G401 (cell line): ENCODE measurements at places on chromosomes 16 and 17.
A peak's percentile ranks its signal among the peaks of the same experiment; 100 is the strongest.

- peak; percentile 55 for DNase-seq
Measured at GRCh38 chr17:81291662-81292061, 3.4 kb downstream of the SLC38A10 start.

DNA sequence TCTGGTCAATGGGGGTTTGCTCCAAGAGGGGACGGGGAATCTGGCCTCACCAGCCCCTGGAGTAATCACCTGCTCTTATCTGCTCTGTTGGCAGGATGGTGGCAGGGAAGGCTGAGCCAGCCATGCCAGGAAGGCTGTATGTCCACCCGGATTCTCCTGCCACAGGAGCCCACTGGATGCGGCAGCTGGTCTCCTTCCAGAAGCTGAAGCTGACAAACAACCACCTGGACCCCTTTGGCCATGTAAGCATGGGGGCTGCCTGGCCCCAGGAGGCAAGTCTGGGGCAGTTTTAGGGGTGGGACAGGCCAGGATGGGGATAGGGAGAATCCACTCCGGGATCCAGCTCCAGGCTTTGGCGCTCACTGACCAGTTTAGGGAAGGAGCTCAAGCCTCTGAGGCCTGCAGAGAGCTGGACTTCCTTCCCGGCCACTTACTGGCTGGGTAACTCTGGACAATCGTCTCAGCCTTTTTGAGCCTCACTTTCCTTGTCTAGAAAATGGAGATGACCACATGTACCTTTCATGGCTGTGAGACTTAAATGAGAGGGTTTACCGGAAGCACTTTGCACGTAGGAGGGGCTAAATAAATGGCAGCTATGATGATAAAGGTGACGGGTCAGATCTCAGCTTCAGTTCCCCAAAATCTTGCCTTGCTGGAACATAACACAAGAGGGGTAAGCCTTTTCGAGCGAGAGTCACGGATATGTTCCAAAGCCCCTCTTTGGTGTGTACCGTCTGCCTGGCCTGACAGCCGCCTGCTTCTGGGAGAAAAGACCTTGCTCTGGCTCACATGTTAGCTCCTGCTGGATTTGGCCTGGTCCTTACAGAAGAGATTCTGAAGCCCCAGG, 15.4 kb downstream of the TBX4 start:
- peak; percentile 54 for DNase-seq

GRCh38 chr16:70553645-70554044, 30.0 kb downstream of the SF3B3 start:
- DNase-seq = no peak

DNA sequence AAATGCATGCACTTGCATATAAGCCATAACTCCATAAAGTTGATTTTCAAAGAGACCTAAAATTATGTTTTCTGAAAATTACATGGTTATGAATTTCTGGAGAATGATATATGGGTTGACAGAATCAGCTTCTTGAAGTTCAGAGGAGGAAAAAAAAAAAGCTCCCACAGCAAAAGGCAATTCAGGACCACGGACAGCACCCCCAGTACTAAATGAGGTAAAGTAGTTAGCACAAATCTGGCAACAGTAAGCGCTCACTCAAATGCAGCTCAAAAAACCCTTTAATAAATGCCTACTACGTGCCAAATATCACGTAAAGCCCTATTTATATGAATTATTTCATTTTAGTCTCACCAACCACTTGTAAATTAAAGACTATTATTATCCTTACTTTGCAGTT, 135.2 kb downstream of the SHISA9 start:
- DNase-seq = no peak

DNA sequence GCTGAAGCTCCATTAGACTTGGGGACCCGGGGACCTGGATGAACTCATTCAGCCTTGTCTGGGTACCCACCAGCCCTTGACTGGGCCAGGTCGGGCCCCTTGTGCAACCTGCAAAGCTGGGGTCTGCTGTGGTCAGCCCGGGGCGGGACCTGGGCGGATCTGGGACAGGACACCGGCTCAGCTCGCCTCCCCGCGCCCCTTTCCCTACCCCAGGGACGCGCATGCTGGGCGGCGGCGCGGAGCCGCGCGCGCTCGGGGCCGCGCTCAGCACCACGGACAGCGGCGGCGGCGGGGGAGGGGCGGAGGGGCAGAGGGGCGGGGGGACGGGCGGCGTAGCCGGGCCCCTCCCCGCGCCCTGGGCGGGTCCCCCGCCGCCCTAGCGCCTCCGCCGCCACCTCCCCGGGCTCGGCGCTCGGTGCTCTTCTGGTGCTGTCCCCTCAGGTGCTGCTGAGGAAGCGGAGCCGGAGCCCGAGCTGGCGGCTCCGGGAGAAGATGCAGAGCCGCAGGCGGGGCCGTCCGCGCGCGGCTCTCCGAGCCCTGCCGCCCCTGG, 7.4 kb downstream of the ACD start:
- peak; percentile 51 for DNase-seq

DNA sequence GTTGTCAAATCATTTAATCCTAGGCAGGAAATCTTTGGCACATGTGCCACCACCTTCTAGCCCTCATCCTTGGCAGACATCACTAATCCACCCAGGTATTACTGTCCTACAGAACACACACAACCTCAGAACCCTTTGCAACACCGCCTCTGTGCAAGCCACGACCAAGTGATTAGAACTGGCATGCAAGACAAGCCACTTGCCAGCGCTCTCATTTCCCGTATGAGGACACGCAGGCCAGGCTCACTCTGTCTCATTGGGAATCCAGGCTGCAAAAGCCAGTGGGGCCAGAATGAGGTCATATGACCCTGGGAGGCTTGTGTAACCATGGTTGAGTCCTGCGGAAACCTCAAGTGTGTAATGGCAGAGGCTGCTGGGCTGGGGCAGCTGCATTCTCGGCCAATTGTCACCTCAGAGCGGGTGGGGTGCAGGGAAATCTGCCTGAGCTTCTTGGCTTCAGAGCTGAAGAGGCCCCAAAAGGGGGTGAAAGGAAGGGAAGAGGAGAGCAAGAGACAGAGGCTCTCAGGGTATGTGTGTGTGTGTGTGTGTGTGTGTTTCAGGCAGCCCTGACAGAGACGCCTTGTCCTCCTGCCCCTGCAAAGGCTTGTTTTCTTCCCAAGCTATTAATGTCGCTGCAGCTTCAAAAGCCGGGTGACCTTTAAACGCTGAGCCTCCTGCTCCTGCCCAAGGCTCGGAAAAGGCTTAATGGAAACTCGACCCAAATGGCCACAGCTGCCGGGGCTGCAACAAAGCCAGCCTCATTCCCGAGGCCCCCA, 43.2 kb upstream of the MRPS23 start:
- peak; percentile 87 for DNase-seq

- no peak for DNase-seq
Measured at GRCh38 chr16:24983561-24983960, 31.6 kb downstream of the ARHGAP17 start.

DNA sequence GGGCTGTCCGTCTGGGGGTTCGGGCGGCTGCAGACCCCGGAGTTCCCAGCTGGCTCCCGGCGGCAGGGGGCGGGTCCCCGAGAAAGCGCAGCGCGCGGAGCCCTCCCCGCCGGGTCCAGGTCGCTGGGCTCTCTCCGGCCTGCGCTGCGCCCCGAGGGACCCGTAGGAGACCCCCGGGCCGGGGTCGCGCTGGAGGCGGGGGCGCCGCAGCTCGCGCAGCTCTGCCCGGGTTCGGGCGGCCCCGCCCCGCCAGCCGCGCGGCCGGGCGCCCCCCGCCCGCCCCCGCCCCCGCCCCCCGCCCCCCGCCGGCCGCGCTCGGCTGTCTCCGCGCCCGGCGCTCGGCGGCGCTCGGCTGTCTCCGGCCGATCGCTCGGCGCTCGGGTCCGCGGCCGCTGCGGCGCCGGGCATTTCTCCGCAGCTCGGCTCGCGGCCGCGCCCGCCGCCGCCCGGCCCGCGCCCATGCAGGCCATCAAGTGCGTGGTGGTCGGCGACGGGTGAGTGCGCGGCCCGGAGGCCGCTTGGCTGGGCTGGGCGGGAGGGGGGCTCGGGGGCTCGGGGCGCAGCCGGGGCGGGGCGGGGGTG, at the start of gene RAC3:
Gene RAC3 (plus strand): TSS at position 376 of the 582 bp plus-strand sequence. CDS start 84 bp downstream, at position 460.
- DNase-seq = no peak

DNA sequence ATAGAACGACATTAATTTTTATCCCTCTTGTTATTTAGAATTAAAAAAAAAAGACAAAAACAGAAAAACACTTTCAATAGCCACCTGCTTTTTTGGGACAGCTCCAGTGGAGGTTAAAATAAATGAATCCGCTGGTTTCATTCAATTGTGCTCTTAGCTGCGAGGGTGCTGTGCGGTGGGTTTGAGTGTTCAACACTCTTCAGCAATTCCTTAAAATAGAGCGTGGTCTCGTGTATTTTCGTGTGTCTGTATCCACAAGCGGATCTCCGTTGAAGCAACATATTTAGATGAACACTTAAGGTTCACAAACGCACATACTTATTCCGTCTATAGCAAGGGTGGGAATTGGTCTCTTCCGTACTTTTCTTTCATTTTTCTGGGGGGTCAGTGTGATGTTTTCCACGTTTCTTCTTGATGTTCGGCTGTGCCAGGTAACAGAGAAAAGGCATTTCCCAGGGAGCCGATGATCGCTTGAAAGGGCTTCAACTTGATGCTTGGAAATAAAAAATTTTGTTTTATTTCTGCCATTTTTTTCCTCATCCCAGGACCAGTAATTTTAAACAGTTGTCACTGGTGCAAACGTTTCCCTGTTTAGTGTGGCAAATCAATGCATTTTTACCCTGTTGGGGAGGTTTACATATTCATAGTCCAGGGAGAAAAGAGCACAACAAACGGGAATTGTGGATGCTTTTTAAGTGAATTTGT, 297.9 kb downstream of the IRF8 start:
- DNase-seq = no peak

DNA sequence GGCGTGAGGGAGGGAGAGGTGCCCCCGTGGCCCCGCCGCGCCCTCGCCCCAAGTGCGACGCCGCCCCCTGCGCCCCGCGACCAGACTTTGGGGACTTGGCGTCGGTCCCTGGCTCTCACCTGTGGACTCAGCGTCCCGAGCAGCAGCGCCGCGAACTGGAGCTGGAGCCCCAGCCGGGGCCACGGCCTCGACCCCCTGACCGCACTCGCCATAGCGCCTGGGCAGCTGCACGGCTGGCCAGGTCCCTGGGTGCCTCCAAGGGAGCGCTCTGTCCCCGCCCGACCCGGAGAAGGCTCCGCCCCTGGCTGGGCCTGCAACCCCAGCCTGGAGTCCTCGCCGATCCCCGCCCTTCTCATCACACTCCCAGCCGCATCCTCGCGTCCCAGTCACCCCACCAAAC, at the start of gene ERN2:
Gene ERN2 (minus strand): TSS at position 247 of the 400 bp plus-strand sequence. CDS start 35 bp downstream, at position 212.
- no peak for DNase-seq

DNA sequence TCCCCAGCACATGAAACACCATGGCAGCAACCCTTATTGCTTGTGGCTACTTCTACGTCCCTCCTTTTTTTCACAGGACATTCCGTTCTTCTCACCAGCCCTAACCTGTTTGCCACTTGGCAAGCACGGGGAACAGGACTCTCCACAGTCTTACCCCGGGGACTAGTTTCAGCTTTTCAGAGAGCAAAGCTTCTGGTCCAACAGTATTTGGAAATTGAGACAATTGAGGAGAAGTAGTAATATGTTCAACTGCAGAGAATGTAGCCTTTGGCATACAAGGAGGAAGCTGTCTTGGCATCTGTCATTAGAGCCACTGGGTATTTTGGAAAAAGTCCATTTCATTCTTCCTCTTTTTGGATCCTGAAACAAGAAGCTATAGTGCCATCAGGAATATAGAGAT, 65.7 kb downstream of the MAP2K6 start:
- DNase-seq = peak; percentile 70

DNA sequence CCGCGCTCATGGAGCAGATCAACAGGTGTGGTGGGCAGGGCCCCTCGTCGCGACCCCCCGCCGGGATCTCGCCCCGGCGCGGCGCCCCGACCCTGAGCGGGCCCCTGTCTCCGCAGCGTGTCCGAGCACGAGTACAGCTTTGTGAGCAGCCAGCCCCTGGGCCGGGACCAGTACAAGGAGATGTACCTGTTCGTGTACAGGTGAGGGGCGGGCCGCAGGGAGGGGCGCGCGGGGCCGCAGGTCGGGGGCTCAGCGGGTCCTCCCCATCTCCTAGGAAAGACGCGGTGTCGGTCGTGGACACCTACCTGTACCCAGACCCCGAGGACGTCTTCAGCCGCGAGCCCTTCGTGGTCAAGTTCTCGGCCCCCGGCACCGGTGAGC, 848 bp downstream of the DNASE1L2 start:
- no peak for DNase-seq

- DNase-seq = no peak
Measured at GRCh38 chr17:6249732-6250131, 179.6 kb downstream of the WSCD1 start.

GRCh38 chr17:61393904-61394629, 5.6 kb upstream of the TBX2 start:
- DNase-seq = no peak

- no peak for DNase-seq
Measured at GRCh38 chr17:63931981-63932561, at the start of gene CD79B. CD79B (minus strand) TSS chr17:63932331; CDS start chr17:63932261, 70 bp downstream.

DNA sequence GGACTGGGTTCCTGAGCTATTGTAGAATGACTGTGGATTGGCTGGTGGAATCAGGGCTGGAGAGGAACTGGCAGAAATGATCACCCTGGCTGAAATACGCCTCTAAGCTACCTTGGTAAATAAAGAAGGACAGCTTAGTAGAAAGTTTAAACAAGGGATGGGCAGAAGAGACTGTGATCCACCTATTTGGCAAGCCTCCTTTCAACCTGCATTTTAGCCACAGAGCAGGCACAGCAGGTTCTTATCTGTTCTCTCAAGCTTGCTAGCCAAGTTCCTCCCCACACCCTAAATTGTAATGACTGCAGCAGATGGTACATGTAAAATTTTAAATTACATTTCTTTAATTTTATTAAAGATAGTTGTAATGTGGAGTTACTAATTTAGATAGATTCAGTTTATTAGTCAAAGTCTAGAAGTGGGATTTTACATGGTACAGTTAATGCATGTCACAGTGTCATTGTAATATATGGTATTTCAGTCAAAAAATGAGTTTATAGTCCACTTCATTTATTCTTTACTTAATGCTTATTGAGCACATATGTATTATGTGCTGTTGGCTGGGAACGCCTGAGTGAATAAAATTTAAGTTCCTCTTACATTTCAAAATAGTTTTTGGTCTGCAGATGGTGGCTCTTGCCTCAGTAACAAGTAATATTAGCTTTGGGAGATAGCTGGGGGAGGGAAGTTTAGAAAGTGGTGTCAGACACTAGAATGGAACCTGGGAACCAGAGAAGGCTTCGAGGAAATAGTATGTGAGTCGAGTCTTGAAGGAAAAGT, 11.2 kb downstream of the EPN2 start:
- DNase-seq = peak; percentile 91

DNA sequence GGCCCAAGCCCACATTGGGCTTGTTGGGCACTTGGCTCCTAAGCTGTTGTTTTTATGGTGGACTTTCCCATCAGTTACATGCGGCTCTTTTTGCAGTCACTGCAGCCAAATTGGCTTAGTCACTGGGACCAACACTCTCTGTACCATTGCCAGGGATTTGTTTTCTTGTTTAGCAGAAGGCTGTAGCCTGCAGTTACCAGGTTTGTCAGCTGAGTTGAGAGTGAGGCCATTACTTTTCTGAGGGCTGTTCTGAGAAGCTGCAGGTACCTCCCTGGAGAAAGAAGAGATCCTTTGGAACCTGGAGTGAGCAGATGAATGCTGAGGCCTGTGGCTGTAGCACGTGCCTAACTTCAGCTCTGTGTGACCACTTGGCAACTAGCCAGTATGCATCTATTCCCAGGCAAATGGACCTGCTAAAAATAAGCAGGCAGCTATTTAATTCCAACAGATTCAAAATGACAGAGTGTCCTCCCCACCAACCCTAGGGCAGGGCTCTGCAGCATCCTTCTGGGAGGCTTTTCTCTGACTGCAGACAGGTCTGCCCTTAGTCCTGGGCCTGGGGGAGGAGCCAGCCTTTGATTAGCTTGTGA, 12.9 kb downstream of the AKAP1 start:
- peak; percentile 88 for DNase-seq

GRCh38 chr17:28573521-28573920, 2.2 kb upstream of the PIGS start:
- no peak for DNase-seq

- DNase-seq = no peak
Measured at GRCh38 chr17:15406081-15406480, 61.3 kb downstream of the CDRT4 start.
